ENCODE measurements at places on chromosomes 1 and 21.

- no peak for DNase-seq
Measured at GRCh38 chr1:204171751-204172178, 5.6 kb upstream of the REN start.

- no peak for DNase-seq
Measured at GRCh38 chr1:26060832-26061574, 6.4 kb downstream of the TRIM63 start.

DNA sequence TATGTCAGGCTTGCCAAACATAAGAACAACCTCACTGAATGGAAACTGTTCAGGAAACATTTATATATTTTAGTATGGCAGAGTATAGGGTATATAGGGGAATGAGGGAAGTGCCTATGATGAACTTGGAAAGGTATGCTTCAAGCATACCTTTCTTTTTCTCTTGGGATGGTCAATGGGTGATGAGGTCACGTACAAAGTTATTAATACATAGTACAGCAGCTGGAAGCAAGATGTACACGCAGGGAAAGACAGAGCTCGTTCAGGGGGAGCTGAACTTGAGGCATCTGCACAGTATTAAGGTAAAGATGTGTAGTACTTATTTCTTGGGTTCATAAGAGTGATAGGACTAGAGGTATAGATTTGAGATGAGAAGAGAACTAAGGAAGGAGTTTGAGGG is 61.5 kb downstream of the ABCD3 start:
- DNase-seq: no peak

- no peak for DNase-seq
Measured at GRCh38 chr1:70486676-70487458, 75.8 kb downstream of the CTH start.

DNA sequence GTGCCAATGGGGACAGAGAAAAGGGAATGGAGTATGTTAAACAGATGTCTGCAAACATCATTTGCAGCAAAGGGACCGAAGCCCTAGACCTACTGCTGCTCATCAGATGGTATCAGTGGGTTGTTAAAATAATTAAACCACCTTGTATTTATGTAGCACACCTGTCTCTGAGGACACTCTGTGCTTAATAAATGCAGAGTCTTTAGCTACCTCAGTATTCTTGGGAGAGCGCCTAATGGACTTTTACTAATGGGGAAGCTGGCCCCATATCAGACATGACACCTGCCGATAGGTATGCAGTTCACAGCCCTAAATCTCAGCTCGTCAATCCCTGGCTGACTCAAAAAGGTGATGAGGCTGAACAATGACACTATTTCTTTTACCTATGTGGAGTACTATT is 54.4 kb downstream of the SYT6 start:
- DNase-seq: no peak

- DNase-seq: peak; percentile 63
Measured at GRCh38 chr1:17274186-17275170, 25.6 kb downstream of the PADI3 start.

- no peak for DNase-seq
Measured at GRCh38 chr1:44676484-44677200, 2.1 kb downstream of the ARMH1 start.

DNA sequence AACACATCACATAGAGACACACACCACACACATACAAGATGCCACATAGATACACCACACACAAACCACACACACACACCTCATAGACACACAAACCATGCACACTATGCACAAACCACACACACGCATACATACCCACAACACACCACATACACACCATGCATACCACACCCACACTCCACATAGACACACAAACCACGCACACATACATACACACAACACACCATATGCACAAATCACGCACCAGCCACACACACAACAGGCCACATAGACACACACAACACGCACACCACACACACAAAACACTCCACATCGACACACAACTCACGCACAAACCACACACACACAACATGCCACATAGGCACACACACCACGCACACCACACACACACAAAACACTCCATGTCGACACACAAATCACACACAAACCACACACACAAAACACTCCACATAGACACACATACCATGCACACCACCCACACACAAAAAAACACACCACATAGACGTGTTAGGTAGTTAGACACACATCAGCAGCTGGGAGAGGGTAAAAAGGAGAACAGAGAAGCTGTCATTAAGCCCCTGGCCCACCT is 49.5 kb upstream of the SLC19A1 start:
- DNase-seq: no peak

- no peak for DNase-seq
Measured at GRCh38 chr1:163471779-163472650, 150.3 kb downstream of the NUF2 start.

GRCh38 chr1:217240656-217241055 is 390.2 kb downstream of the GPATCH2 start:
- no peak for DNase-seq

- no peak for DNase-seq
Measured at GRCh38 chr21:25331286-25331685, 276.0 kb downstream of the MRPL39 start.

GRCh38 chr1:172874950-172875349 is 175.8 kb downstream of the TNFSF18 start:
- DNase-seq: no peak

DNA sequence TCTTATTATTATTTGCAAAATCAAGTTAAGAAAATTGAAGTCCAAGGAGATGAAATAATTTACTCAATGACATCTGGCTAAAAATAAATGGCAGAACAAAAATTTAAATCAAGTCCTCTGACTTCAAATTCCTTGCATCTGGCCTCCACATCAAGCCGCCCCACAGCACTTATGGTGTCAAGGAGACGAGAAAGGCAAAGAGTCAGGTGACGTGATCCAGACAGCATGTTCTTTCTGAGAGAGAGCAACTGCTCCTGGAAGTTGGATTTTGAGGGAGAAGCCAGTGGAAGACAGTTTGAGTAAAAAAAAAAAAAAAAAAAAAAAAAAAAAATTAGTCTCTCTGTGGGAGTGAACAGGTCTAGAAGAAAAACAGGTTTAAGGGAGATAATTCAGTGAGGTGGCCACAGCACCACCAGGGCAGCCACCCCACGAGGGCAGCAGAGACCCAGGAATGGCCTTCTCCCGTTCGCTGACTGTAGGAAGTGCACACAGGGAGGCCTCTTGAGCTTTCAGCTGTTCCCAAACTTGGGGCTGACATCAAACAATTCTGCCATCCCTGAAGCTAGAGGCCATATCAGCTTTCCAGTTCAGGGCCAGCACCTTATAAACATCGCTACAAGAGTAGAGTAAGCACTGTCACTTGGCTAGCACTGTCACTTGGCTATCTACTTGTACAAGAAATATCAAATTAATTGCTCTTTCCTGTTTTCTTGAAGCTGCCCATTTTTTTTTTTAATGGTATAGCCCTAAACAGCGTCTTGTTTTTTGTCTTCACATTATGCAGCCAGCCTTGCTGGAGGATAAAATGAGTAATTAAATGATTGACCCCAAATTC is 7.8 kb downstream of the C1orf162 start:
- DNase-seq: peak; percentile 65

- DNase-seq: no peak
Measured at GRCh38 chr1:214615871-214616270, 12.9 kb downstream of the CENPF start.

- DNase-seq: no peak
Measured at GRCh38 chr1:11561740-11562139, 82.8 kb downstream of the DISP3 start.

GRCh38 chr1:170545476-170545875 is 13.5 kb downstream of the GORAB start:
- DNase-seq: no peak

DNA sequence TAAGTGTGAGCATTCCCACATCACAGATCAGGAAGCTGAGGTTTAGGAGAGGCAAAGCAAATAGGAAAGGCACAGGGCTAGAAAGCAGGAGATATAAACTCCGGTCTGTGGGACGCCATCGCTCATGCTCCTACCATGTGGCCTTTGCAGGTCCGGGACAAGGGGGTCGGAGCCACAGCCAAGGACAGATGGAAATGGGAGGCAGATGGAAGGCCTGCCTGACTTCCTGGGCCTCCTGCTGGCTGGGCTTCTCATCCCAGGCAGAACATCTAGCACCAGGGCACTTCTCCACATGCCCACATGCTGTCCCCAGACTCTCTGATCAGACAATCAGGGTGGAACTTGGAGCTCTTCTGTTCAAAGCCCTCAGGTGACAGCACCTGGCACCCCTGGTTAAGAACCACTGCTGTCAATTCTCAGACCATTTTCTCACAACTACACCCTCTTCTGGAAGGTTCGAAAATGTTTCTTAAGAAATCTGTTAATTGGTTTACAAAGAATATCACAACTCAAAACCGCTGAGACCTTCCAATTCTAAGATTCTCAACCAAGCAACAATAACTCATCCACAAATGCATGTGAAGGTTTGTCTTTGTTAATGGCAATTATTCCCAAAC is 173.3 kb upstream of the EDN2 start:
- DNase-seq: no peak

DNA sequence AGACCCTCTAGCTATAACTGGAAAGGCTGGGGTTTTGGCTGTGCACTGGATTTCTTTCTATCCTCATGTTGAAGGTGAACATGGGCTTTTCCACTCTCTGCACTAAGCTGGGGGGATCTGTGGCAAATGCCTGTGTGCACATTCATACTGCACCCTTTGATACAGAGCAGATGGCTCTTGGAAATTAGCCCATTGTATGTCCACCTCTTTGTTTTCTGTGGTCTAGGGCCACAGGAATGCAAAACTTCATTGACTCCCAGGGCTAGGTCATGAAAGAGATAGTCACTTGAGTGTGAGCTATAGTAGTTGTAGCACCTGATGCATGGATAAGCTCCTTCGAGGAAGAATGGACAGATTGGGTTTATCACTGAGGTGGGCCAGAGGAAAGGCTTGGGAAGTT is 5.7 kb upstream of the OR14A16 start:
- no peak for DNase-seq

DNA sequence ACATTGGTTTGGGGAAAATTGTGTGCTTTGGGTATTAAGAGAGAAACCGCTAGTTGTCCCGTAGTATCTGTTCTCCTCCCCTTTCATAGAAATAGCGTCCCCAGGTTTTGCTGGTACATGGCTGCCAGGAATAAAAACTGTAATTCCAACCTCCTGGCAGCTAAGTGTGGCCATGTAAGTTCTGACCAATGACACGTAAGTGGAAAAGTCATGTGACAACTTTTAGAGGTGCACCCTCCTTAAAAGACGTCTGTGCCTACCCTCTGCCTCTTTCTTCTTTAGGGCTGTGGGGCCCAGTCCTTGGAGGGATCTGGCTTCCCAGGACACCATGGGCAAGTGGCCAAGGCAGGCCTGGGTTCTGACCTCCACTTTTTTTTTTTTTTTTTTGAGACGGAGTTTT is 59.3 kb downstream of the UMODL1 start:
- no peak for DNase-seq

- DNase-seq: no peak
Measured at GRCh38 chr1:241325456-241325855, 31.5 kb downstream of the RGS7 start.

DNA sequence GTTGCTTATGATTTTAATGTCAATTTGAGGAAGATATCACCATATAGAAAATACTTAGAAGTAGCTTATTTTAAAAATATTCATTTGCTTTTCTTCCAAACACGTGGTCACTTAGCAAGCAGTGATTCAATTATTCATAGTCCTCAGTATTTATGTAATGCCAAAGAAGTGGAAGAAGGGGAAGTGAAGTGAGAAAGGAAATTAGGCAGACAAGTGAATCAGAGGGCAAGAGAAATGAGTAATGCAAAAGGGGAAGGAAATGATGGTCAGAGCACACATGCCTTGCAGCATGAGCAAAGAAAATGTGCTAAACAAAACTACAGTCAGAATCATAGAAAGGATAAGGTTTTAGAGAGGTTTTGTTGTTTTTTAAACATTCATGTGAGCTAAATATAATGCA is 31.8 kb downstream of the SDCCAG8 start:
- DNase-seq: no peak

DNA sequence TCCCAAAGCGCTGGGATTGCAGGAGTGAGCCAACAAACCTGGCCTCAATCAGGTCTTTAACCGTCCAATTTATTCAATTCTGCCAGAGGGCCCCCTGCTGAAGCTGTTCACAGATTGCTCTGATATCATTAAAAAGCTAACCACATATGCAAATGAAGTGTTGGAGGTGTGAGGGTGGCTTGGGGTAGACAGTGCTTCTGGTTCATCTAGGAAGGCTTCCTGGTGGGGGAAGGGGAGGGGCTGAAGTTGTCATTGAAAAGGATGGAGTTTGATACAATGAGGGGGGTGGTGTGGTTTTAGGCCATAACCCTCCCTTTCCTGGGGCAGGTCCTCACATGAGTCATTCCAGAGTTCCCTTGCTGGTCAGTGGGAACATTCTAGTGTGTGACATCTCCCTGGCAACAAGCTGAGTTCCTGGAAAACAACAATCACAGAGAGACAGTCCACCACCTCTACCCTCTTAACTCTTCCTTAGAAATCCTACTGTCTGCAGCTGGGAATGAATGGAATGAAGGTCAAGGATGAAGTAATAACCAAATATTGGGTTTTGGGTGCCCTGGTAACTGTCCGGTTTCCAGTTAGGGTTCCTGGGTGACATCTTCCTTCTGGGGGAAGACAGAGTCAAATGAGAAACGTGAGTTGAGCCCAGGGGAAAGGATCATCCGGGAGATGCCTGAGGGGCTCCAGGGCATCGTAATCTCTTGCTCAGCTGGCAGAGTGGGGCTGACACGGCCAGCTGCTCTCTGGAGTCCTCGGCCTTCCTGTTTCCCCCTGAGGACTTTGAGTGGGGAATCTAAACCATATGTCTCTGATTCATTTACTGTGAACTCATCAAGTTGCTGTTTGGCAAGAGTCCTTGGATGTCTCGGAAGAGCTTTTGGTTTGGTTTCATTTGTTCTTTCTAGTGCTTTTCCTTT is 32.2 kb downstream of the BATF3 start:
- DNase-seq: no peak

- no peak for DNase-seq
Measured at GRCh38 chr1:28830814-28831213, 18.8 kb downstream of the OPRD1 start.

GRCh38 chr1:22064751-22065402 is 12.4 kb downstream of the CDC42 start:
- no peak for DNase-seq

GRCh38 chr1:54965624-54966340 is 14.6 kb upstream of the TMEM61 start:
- no peak for DNase-seq

GRCh38 chr1:36135330-36135667 is 10.3 kb upstream of the COL8A2 start:
- DNase-seq: no peak

DNA sequence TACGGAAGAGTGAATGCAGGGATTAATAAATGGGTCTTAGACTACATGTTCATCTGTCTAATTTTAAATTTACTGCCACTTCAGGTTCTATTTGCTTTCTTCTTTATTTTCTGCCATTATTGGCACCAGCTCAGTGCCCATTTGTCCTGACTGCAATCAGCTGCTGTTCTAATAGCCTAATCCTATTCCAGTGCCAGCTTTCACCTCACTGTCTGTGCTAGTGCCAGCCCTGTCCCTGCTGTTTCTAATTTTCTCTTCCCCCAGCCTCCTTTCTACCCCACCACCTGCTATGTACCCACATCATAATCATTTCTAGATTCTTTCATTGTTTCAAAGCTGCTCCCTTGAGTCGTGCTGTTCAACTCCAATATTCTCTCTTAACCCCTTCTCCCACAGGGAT is 86.4 kb downstream of the KCNK1 start:
- no peak for DNase-seq

- DNase-seq: no peak
Measured at GRCh38 chr1:20706841-20707240, 11.0 kb downstream of the KIF17 start.

Data from activated naive CD8-positive, alpha-beta T cell treated with anti-CD3 and anti-CD28 coated beads, Interleukin-2, amount 50 U/mL, for 24 hours (primary cell).